ENCODE measurements at places on chromosomes 6 and 20. TPM values are rescaled to one million over a fixed set of nuclear protein-coding genes. Genes with fewer than 3 reads are reported as not detected.
A peak's percentile ranks its signal among the peaks of the same experiment; 100 is the strongest.

Gene CDSN
- not detected for total RNA-seq

Gene FAM8A1
- 45.4 TPM for total RNA-seq

Gene TRDN
- not detected for total RNA-seq

Gene LINC00237
- not detected for total RNA-seq

DNA sequence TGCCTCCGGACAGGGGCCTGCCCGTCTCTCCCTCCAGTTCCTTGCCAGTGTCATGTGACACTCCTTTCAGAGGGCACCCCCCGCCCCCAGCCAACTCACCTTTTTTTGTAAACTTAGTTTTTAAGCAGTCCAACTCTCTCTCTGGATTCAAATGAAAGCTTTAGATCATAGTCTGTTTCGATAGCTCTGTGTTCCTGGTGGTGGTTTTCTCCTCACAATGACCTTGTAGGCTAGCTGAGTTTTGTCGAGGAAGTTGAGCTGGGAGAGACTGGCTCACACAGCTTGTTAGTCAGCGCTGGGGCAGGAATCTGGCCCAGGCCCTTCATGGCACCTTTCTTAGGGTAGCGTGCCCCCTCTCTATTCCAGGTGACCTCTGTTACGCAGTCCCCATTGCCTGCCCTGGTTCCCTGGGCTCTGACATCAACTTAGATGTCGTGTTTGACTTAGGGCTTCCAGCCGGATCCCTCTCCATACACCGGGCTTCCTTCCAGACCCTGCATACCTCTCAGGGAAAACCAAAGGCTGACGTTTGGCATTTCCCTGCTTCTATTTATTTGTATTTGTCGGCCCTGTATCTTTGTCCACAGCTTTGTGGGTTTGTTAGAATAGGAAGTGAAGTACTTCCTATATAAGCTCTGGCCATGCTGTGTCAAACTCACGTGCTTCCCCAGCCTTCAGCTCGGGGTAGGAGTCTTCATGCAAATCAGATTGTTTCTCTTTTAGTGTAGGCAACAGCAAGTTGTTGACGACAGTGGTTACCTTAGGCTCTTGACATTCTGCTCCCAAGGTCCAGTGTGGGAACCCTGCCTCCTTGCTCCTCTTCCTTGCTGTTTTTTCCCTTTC is 12.7 kb downstream of the IGF2R start:
- peak overlapping the region; percentile 3 for H3K4me3 ChIP-seq
- DNase-seq, result peak; percentile 49
- no peaks in the 10 kb centered on the region for H3K36me3 ChIP-seq
- peak overlapping the region; percentile 93 for H3K27ac ChIP-seq
- no peaks in the 10 kb centered on the region for H3K27me3 ChIP-seq

DNA sequence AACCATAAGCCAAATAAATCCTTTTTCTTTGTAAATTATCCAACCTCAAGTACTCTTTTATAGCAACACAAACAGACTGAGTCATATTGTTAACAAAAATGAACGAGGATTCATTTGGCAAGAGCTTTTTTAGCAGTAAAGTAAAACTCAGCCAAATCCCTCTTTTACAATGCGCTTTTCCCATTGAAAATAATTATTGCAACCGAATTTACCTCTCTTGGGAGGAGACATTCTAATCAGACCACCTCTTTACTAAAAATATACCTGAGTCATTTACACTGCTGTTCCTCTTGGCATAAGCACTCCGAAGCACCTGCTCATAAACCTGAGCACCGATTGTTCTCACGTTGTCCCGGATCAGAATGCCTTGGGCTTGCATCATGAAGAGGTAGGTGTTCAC is 57.4 kb downstream of the B4GALT5 start:
- H3K4me1 ChIP-seq, result peaks cover 6% of the 10 kb centered on the region
- H3K27me3 ChIP-seq, result no peaks in the 10 kb centered on the region
- H3K27ac ChIP-seq, result no peak overlapping the region
- DNase-seq, result no peak
- no peak overlapping the region for H3K4me3 ChIP-seq

GRCh38 chr6:52994839-52995088 is 320 bp downstream of the GSTA4 start:
- H3K4me3 ChIP-seq, result peak overlapping the region; percentile 77
- no peaks in the 10 kb centered on the region for H3K36me3 ChIP-seq
- peak overlapping the region; percentile 95 for H3K27ac ChIP-seq

DNA sequence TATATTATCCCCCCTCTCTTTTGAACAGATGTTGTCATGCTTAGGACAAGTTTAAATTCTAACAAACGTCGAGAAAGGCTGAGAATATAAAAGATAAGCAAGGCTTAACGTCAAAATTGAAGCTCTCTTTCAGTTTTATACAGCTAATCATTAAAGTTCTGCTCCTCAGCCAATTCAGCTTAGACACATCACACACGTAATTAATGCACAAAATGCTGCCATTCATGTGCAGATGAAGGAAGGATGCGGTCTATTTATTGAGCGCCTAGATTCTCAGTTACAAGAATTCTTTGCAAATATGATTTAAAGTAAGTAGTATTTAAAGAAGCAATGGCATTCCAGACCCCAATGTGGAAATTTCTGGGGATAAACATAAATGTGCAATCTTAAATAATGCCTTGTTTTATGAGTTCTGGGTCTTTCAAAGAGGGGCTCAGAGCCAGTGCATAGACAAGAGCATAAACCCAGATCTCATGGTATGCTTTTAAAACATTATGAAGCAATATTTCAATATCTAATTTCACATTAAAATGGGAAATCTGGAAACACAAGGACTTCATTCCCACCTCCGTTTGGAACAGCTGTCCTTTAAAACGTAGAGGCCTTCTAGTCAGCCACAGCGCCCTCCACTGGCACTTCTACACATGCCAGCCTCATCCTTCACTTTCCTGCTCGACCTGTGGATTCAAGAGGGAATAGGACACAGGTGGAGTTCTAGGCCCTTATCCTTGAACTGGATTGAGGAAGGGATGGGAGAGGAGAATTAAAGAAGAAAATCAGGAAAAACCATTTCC is 85.8 kb downstream of the LYRM4 start:
- no peak overlapping the region for H3K4me3 ChIP-seq
- peaks cover 21% of the 10 kb centered on the region for H3K4me1 ChIP-seq
- H3K27ac ChIP-seq, result peak overlapping the region; percentile 83
- peak; percentile 54 for DNase-seq
- no peaks in the 10 kb centered on the region for H3K36me3 ChIP-seq

DNA sequence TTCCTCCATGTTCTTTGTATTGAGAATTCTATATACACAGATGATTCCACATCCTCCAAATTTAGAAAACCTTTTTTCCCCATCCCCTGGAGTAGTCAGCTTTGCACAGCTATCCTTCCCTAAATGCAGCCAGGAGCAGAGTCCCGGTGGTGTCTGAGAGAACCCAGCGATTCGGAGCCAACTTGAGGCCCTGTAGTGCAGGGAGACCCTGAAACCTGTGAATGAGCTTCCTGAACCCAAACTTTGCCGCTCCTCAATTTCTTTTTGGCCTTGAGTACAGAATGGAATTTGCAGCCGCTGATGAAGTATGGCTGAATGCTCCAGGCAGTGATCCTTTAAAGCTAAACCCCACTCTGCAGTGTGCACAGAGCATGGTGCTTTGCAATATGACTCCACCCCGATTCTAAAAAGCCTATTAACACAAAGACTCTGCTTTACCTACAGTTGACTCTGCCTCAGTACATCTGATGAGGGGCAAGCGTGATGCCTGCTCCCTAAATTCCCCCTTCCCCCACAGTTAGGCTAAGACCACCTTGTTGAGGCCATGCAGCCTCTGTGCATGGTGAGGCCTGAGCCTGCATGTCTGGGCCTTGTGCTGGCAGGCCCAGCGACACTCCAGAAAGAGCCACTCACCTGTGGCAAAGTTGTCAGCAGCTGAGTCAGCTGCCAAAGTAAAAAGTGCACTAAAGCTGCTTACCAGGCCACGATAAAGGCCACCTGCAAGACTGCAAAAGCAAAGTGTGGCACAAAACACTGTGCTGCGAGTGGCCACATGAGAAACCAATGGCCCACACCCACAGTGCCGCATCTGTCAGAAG is 82.1 kb downstream of the PLEKHG1 start:
- H3K27ac ChIP-seq, result no peak overlapping the region
- no peak for DNase-seq
- H3K27me3 ChIP-seq, result no peaks in the 10 kb centered on the region
- no peak overlapping the region for H3K4me3 ChIP-seq
- H3K4me1 ChIP-seq, result peaks cover 16% of the 10 kb centered on the region
- H3K36me3 ChIP-seq, result no peaks in the 10 kb centered on the region

DNA sequence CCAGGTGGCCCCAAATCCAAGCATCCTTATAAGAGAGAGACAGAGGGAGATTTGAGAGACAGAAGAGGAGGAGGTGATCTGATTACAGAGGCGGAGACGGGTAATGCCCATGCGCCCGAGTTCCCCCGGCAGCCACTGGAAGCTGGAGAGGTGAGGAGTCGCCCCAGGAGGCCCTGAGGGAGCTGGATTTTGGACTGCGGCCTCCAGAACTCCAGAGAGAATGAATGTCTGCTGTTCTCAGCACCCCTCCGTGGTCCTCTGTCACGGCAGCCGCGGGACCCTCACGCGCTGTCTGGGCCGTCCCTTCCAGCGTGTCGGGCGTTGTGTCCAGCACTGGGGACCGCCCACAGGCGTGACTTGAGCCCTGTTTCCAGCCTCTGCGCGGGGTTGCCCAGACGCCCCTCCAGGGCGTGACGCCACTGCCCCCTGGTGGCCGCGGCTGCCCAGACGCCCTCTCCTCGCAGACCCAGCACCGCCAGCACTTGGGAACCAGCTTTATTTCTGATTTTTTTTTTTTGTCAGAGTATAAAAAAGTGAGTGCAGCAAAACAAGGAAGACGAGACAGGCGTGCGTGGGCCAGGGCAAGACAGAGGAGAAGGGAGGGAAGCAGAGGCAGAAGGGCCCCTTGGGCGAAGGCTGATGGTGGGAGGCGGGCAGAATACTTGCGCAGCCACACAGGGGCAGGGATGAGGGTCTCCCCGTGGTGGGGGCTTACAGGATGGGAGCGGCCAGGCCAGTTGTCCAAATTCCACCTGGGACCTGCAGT is 4.1 kb upstream of the ZNF512B start:
- H3K27ac ChIP-seq, result no peak overlapping the region
- peaks cover 41% of the 10 kb centered on the region for H3K4me1 ChIP-seq
- H3K36me3 ChIP-seq, result peaks cover 11% of the 10 kb centered on the region
- no peaks in the 10 kb centered on the region for H3K27me3 ChIP-seq
- DNase-seq, result peak; percentile 85
- no peak overlapping the region for H3K4me3 ChIP-seq

DNA sequence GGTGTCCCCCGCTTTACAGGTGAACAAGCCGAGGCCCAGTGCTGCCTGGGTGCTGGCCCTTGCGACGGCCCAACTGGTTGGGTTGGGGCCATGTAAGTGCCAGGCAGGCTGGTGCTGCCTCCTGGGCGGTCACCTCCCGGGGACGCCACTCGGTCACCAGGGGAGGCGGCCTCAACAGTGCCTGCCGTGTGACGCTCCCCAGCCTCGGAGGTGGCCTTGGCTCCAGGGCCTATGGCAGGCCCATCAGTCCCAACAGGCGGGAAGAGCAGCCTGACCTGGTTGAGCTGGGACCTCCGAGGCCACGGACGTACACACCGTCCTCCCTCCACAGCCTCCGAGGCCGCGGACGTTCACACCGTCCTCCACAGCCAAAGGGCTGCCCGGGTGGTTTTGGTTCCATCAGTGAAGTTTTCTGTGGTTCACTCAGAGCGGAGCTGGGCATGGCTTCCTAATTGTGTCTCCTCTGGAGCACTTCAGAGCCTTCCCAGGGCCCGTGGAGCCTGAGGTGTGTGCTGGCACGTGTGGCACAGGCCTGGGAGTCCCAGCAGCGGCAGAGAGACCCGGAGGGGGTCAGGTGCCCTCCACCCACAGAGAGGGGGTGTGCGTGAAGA is 19.3 kb upstream of the SLCO4A1 start:
- peak overlapping the region; percentile 87 for H3K27ac ChIP-seq
- no peaks in the 10 kb centered on the region for H3K36me3 ChIP-seq
- H3K4me3 ChIP-seq, result no peak overlapping the region

DNA sequence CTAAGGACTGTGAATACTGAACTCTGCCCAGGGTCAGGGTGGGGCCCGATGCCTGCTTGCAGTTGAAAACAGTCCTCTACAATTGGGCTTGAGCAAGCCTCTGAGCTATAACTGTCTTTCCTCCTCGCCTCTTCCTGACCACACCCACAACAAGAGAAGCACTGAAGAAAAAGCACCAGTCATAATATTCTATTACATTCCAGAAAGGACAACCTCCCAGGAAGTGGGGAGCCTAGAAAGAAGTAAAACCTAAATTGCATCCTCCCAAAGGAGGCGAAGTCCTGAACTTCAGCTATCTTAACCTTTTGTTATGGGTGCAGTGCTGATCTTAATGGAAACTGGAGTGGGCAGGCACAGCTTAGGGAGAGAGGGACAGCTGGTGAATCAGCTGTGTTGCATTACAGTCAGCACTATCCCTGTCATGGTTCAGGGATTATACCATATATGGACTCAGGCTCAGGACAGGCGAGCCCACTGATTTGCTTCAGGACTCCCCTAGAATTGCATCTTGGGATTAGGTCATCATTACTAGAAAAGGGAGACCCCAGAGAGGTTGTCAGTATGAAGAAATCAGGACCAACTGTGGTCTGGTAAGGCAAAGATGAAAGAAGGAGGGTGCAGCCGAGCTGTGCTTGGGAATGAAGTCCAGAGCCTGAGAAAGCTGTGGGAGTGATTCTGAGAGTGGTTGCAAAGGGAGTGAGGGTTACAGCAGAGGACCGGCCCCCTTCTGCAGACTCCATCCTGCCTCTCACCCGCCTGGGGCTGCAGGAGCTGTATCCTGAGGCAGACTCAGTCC is 18.3 kb upstream of the TRAM2 start:
- H3K27ac ChIP-seq, result no peak overlapping the region
- no peak overlapping the region for H3K4me3 ChIP-seq
- no peaks in the 10 kb centered on the region for H3K36me3 ChIP-seq

- no peaks in the 10 kb centered on the region for H3K27me3 ChIP-seq
- no peak overlapping the region for H3K4me3 ChIP-seq
- H3K36me3 ChIP-seq, result no peaks in the 10 kb centered on the region
- H3K4me1 ChIP-seq, result no peaks in the 10 kb centered on the region
- no peak overlapping the region for H3K27ac ChIP-seq
- no peak for DNase-seq
These were observed 299.8 kb downstream of the CD83 start for GRCh38 chr6:14417377-14417776.

DNA sequence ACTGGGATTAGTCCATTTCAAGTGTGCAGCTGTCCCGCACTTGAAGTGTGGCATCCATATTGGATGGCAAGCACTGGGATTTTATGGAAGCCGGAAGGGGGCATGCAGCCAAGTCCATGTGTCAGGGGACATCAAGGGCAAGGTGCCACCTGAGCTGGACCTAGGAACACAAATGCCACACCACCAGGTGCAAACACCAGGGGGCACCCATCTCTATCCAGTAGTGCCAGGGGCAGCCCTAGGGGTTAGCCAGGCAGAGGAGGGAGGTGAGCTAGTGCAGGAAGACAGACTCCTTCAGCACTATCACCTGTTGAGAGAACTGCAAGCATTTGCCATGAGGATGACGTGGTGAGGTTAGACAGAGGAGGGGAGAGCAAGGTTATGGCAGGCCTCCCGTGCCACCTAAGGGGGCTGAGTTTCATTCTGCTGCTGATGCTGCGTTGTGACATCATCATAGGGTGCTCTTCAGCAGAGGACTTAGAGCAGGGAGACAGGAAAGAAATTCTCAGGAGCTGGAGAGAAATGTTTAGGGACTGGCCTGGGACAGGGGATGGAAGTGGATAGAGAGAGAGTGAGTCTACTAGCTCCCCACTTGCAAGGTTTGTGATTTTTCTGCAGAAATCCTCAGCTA is 192.6 kb upstream of the SLC24A3 start:
- no peak overlapping the region for H3K27ac ChIP-seq
- no peaks in the 10 kb centered on the region for H3K36me3 ChIP-seq
- no peak overlapping the region for H3K4me3 ChIP-seq
- DNase-seq, result no peak
- no peaks in the 10 kb centered on the region for H3K27me3 ChIP-seq
